ENCODE measurements at places on chromosomes 4 and X.

- no peak for DNase-seq
Observed at GRCh38 chr4:76738086-76738931, 159.6 kb downstream of the SOWAHB start.

DNA sequence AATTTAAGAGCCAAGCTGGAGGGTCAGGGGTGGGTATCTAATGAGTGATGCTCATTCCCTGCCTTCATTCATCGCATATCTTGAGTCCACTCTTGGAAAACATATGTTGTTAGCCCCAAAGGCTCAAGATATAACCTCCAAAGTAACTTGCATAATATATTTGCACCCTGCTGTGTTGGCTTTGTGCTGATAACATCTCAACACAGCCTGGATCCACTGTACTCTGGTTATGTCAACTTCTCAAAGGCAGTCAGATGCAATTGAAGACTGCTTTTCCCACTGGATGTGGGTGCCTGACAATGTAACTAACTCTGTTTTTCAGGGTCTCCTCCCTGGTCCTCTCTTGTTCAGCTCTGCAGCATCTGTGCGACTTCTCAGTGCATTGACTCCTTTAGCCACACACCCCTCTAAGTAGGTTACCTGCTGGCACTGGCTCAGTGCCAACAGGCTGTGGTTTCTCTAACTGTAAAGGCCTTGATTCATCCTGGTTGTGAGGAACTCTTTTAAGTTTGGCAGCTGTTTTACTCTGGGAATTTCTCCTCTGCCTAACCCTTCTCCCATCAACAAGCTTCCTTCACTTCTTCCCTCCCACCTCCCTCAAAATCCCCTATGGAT, 28.1 kb downstream of the SLC16A2 start:
- DNase-seq, result no peak

DNA sequence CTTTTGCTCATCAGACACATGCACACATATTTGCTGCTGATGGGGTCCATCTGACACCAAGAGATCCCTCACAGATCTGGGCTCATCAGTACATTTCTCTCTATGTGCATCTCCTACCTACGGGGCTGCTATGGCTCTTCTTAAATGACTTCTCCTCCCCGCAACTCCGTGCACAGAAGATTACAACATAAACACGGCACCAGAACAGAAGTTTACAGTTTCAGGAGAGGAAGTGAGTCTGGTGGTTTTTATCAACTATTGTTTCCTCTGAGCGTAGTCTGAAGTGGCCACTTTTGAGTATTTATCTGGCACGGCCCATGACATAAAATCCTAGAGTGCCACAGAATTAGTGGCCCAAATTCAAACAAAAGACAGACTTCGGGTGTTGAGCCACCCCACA, 263.8 kb downstream of the PRDM5 start:
- no peak for DNase-seq

GRCh38 chr4:128510850-128511249, 223.2 kb upstream of the PGRMC2 start:
- DNase-seq, result no peak

GRCh38 chrX:136847874-136848273, 32.7 kb downstream of the RBMX start:
- DNase-seq, result no peak

DNA sequence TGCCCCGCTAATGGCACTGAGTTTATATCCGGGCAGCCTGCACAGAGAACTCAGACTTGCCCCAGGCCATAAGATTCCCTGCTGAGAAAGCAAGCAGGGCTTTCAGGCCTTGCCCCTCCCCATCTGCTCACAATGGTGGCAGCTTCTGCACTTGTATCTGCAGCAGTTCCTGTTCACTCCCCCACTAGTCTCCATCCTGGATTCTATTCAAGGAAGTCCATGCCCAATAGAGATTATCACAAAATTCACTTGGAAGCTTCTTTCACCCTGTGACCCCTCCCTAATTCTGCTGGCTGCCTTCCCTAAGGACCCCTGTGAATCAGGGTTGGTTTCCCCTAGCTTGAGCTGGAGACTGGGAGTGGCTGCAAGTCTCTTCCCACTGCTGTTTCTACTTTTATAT, 34.5 kb upstream of the UCP1 start:
- no peak for DNase-seq

DNA sequence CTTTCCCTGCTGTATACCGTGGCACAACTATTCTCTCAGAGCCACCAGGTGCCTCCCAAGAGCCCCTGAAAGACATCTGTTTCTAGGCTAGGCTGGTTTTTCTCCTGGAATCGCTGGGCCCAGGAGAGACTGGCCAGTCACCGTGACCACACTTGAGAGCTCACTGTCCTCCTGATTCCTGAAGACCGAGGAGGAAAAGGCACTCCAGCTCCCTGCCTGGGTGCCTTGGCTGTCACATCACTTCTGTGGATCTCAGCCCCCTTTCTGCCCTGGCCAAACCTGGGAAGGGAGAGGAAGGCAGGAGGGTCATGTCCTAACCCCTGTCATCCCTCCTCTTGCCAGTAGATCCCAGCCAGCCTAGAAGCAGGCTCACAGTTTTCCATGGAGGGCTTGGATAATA, 54.7 kb upstream of the LAS1L start:
- DNase-seq, result no peak

DNA sequence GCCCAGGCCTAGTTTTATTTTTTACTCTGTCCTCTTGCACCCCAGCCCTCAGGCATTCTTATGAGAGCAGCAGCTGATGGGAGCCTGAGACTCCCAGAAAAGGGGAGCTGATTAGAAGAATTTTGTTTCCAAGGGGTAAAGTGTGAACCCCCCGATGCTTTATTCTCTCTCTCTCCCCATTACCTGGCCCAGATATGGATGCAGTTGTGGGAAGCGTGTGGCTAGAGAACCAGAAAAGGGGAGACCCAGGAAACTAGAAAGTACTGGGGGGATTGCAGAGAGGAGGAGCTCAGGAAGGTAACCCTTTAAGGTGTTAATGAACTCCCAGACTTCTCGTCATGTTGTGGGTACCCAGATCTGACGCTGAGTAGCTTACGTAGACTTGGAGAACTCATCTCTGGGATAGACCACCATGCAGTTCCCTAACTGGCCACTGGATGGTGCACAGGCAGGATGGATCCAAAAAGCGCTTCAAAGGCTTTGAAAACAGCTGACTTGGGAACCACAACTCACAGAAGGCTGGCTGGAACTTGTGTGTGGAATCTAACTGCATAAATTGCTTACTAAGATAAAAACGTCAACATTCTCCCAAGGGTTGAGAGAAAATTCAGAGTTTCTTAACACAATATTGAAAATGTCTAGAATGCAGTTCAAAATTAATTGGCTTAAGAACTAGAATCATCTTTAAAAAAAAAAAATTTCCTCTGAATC, 64.7 kb downstream of the TBC1D14 start:
- DNase-seq, result peak; percentile 86

DNA sequence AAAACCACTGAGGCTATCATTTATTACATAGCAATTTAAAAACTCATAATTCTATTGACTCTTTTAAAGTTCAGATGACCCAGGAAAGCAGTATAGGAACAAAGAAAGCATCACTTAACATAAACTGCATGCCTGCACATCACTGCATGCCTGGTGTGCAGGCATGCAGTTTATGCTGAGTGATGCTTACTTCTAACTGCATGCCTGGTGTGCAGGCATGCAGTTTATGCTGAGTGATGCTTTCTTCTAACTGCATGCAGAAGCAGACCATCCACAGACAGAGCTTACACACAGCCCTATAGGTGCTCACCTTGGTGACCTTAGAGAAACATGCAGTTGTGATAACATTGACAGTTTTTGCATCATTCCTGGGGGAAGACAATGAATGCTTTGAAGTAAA, 17.0 kb downstream of the SDAD1 start:
- DNase-seq, result no peak

GRCh38 chr4:16227462-16227868, 1.2 kb upstream of the TAPT1 start:
- DNase-seq, result no peak

DNA sequence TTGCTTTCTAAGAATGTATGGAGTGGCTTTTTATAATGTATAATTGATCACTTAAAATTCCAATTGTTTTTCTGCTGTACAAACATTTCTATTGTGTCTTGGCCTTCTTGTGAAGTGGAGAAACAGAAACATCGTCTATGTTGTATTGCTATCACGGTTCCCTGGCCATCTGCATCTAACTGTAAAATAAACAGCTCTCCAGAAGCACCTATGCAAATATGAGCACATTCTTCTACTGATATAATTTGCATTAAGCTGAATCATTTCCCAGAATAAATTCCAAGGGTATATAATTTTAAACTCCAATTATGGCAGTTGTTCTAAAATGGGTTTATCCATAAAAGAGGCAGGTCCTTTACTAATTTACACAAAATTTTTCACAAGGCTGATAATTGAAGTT, 261.6 kb upstream of the STS start:
- DNase-seq, result no peak

- DNase-seq, result no peak
Observed at GRCh38 chr4:142473218-142473959, 372.7 kb downstream of the INPP4B start.

DNA sequence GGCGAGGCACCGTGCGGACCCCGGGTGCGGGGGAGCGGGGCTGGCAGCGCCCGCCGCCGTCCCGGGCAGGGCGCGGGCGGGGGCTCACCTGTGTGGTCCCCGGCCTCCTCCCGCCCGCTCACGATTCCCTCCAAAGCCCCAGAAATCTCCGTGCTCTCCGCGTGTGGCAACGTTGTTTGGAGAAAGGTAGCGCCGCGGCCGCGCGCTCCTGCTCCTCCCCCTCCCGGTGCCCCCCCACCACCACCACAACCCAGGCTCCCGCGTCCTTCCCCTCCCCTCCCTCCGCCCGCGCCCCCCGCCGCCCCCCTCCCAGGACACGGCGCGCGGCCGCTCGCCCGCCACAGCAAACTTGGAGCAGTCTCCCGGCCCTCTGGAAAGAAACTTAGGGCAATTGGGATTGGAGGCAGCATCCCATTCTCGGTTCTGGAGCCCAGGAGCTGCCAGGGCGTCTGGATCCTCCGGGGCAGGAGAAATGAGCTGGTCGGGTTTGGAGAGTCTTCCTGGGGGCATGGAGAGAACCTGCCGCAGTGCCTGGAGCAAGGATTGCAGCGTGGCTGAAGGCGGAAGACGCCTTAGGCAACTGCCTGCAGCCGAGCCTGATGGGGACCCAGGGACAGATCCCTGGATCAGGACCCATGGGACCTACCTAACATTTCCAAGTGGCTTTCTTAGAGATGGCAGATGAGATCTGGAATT, 855 bp downstream of the KLF3 start:
- peak; percentile 51 for DNase-seq

DNA sequence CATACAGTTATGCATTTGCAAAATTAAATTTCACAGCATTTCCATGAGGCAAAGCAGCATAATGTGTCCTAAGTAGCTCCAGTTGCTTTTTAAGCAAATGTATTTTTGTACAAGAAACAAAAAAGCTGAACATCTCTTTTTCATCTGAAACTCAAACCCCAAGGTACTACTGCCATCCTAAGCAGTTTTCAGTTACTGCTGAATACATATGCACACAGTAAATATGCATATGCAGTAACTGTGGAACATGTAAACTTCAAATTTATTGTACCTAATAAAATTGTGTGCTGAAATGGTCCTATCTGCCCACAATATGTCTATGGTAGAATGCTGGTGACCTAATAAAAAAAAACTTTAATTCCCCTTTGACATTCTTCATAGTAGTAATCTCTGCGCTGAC, 458.6 kb upstream of the INTU start:
- DNase-seq, result no peak

GRCh38 chr4:159177265-159178150, 74.6 kb downstream of the RAPGEF2 start:
- DNase-seq, result no peak

GRCh38 chr4:8096690-8097061, 61.9 kb downstream of the ABLIM2 start:
- no peak for DNase-seq

- DNase-seq, result peak; percentile 53
Observed at GRCh38 chr4:83282049-83282535, 2.5 kb downstream of the COQ2 start.

GRCh38 chr4:152961773-152962115, 25.6 kb downstream of the FHDC1 start:
- DNase-seq, result no peak

DNA sequence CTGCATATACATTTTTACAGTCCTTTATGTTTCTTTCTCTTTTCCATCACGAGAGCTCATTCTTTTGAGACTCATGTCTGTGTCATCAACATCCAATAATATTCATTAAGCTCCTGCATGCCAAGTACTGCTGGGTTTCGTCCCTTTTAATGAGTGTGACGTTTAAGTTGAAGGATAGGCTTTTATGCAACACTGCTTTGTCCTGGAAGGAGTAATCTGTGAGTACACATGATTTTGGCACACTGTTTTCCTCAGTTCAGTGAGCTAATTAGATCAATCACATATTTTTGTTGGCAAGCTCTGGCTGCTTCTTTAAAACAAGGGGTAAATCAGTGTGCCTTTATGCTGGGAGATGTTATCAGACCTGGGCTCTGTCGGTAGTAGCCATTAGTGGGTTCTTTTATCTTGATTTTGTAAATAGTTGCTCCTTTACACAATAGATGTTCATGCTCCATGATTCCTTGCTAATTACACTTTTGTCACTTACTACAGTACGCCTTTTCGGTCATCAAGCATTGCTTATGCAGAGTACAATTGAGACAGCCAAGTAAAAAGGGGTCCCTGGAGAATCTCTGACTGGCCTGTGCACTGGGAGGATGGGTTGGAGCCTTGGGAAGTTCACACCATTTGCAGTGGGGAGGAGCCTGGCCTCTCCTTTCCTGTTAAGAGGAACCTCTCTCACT, 132.6 kb downstream of the FHIP1A start:
- DNase-seq, result no peak

GRCh38 chr4:110183643-110184042, 14.8 kb downstream of the ELOVL6 start:
- DNase-seq, result no peak

GRCh38 chr4:65861993-65862392, 191.7 kb upstream of the EPHA5 start:
- no peak for DNase-seq

DNA sequence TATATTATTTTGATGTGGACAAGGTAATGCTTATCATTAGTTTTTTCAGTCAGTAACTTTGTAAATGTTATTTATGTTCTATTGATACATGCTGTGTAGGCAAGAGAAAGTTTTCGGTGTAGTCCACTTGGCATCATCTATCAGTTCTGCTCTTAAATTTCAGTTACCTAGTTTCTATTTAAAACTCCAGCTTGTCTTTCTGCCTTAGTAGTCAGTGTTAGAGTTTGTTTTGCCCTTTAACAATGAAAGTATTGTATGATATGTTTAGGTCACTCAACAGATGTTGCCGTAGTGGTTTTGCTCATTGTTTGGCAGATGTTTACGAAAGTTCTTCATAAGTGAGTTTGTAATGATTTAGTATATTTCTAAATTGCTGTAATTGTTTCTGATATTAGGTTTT, 34.9 kb upstream of the FHDC1 start:
- DNase-seq, result no peak

- peak; percentile 30 for DNase-seq
Observed at GRCh38 chr4:25180524-25181131, 20.4 kb upstream of the SEPSECS start.

DNA sequence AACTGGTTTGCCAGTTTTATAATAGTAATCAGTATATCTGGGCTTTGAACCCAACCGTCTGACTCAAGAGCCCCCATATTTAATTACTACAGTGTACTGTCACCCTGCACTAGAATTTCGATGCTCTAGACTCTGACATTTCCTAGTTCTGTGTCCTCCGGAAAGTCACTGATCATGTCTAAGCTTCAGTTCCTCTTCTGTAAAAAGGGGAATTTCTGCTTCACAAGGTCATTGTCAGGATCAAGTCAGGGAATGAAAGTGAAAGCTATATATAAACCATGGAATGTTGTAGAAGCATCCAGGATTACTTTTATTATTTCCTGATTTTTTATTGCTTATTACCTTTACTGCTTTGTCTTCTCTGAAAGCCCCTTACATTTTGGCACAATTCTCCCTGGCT, 4.0 kb upstream of the KCNIP4 start:
- no peak for DNase-seq
